Heart right ventricle (tissue), 16 donors: ENCODE measurements at places on chromosomes 2 and 18. TPM values are rescaled to one million over a fixed set of nuclear protein-coding genes. Genes with fewer than 3 reads are reported as not detected.
A peak's percentile ranks its signal among the peaks of the same experiment; 100 is the strongest.

The GCKR gene
- not detected for total RNA-seq

The SPHKAP gene
- total RNA-seq, result 151 TPM

The RABL2A gene
- total RNA-seq, result 7.9 TPM

The ETAA1 gene
- 4.0 TPM for total RNA-seq

The NCKAP5 gene
- total RNA-seq, result 4.7 TPM

The TLX2 gene
- not detected for total RNA-seq

The ERICH2 gene
- total RNA-seq, result 2.3 TPM

The SULT1C4 gene
- 3.3 TPM for total RNA-seq

DNA sequence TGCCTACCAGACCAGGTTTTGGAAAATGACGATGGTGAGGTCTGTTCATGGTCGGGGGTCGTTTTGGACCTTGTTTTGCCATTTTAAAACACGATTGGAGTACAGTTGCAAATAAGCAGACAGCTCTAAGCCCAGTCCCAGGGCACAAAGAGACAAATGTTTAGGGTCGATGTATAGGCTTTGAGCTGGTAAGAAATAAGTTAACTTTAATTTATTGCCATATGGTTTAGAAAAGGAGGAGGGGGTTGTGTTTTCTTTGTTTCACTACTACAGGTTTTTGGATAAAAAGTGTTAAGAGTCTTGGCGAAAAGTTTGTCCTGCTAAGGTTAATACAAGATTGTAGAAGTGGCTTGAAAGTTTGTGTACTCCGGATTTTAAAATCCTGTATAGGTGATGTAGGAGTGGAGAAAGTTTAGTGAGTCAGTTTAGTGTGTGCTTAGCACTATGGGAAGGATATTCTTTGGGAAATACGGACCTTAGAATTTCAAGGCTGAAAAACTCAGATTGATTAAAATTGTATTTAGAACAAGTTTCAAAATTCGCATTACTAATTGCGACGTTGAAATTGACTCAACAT is 1.3 kb downstream of the KCMF1 start:
- peaks cover under 1% of the 10 kb centered on the region for H3K36me3 ChIP-seq
- no peaks in the 10 kb centered on the region for H3K27me3 ChIP-seq
- DNase-seq, result no peak
- H3K4me1 ChIP-seq, result peaks cover 62% of the 10 kb centered on the region
- H3K4me3 ChIP-seq, result peak overlapping the region; percentile 82
- peak overlapping the region; percentile 87 for H3K27ac ChIP-seq

- no peak for DNase-seq
- H3K4me1 ChIP-seq, result peaks cover 61% of the 10 kb centered on the region
- no peak overlapping the region for H3K27ac ChIP-seq
- no peaks in the 10 kb centered on the region for H3K27me3 ChIP-seq
- H3K36me3 ChIP-seq, result no peaks in the 10 kb centered on the region
- no peak overlapping the region for H3K4me3 ChIP-seq
Observed at GRCh38 chr2:109194620-109194937, 65.6 kb downstream of the SH3RF3 start.

DNA sequence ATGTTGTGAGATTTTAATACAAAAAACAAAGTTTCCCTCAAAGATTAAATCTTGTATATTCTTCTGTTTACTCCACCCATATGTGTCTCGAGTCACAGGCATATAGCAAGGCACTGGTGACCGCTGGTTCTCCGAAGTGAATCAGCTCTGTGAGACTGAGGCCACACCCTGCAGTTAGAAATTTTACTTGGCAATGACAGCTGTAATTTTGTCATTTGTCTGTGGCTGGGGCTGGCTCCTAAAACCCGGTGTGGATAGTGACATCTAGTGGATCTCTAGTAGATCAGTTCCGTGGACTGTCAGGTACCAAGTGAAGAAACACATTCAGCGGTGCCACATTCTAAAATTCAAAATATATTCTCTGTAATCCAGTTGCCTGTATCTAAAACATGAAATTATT is 278.0 kb downstream of the NEDD4L start:
- no peak overlapping the region for H3K4me3 ChIP-seq
- peaks cover 14% of the 10 kb centered on the region for H3K4me1 ChIP-seq
- peak; percentile 35 for DNase-seq
- H3K27ac ChIP-seq, result peak overlapping the region; percentile 41
- no peaks in the 10 kb centered on the region for H3K27me3 ChIP-seq
- peaks cover 28% of the 10 kb centered on the region for H3K36me3 ChIP-seq

- DNase-seq, result no peak
- peaks cover 67% of the 10 kb centered on the region for H3K4me1 ChIP-seq
- H3K4me3 ChIP-seq, result no peak overlapping the region
Observed at GRCh38 chr2:237866101-237866621, 6.7 kb downstream of the RAMP1 start.

DNA sequence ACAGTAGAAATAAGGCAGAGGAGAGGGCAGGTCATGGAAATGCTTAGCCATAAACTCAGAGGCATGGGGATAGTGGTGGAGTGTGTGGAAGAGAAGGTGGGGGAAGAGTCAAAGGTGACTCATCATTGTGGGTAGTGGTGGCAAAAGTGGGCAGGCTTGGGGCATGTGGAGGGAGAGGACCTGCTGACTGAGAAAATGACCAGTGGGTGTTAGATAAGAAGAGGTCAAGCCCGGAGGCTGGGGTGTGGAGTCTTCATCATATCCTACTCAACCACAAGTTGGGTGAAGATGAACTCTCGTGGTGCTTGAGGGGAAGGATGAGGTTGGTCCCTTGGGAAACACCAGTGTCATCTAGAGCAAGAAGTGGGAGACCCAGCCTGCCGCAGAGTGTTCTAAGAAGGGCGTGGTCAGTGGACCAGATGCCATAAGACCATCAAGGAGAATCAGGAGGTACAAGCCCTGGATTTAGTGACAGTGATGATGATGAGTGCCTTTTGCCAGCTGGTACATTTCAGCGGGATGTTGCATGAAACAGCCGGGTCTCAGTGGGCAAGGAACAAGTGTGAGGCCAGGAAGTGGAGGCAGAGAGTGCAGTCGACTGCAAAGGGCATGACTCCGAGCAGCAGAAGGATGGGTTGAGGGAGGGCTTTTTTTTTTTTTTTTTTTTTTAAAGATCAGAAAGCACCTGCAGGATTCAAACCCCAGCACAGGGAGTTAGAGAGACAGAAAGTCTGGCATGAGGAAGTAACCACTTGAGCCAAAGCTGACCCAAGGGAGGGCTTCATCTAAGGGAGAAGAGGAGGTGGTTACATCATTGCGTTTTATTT is 122.6 kb upstream of the SPRED2 start:
- no peak overlapping the region for H3K4me3 ChIP-seq
- H3K27me3 ChIP-seq, result no peaks in the 10 kb centered on the region
- H3K4me1 ChIP-seq, result no peaks in the 10 kb centered on the region
- H3K36me3 ChIP-seq, result no peaks in the 10 kb centered on the region
- DNase-seq, result no peak

DNA sequence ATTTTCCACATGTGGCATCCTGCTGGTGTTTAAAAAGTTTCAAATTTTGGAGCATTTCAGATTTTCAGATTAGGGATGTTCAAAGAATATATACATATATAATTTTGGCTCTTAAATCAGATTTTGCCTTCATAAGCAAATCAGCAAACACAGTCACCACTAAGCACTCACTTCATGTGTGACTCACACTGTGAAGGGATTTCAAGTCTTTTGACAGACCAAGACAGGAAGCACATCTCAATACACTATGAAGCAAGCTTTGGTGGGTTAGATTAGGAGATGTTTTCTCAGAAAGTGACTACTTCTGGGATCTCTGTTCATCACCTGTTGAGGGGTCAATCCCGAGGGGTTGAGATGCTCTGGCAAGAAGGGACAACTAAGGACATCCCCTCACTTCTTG is 227.8 kb upstream of the RBBP8 start:
- H3K4me3 ChIP-seq, result no peak overlapping the region
- peaks cover 17% of the 10 kb centered on the region for H3K4me1 ChIP-seq
- no peaks in the 10 kb centered on the region for H3K27me3 ChIP-seq
- H3K36me3 ChIP-seq, result no peaks in the 10 kb centered on the region
- H3K27ac ChIP-seq, result no peak overlapping the region

GRCh38 chr2:199019898-199020507 is 437.7 kb downstream of the SATB2 start:
- H3K27me3 ChIP-seq, result no peaks in the 10 kb centered on the region
- no peaks in the 10 kb centered on the region for H3K4me1 ChIP-seq
- DNase-seq, result no peak
- no peak overlapping the region for H3K4me3 ChIP-seq
- no peak overlapping the region for H3K27ac ChIP-seq

DNA sequence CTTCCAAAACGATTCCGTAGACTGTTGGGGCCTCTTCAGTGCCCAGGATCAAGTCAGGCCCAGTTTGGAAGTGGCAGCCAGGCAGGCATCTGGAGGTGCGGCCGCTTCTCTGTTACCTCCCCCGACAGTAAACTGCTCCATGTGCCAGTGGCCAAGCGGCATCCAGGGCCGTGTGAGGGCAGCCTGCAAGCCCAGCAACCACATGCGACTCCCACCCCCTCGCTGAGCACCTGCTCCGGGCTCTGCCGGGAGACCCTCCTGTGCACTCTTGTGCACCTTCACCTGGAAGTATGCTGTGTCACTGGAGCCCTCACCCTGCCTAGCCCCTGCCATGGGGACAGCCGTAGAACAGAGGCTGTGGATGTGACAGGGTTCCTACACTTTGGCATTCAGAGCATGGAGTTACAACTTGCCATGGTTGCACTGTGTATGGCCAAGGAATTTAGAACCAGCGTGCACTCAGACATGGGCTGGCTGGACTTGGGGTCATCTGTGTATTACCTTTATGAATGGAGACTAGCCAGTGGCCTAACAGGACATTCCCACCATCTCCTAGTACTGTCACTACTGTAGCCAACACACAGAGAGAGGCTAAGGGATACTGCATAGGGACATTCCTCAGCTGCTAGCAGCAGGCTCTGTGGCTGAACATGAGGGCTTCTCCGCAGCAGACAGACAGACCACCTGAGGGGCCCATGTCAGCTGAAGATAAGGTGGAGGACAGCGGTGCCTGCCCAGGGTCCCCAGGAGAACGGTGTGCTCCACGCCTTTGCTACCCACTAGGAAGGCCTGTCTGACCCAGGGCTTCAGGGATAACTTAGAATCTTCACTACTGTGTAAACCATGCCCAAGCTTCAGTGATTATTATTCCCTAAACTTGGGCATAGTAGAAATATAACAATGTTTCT is 25.0 kb upstream of the FAHD2A start:
- no peak for DNase-seq
- no peaks in the 10 kb centered on the region for H3K4me1 ChIP-seq
- H3K27me3 ChIP-seq, result no peaks in the 10 kb centered on the region
